Naive thymus-derived CD8-positive, alpha-beta T cell (primary cell): ENCODE measurements at places on chromosomes 5 and 9. TPM values are rescaled to one million over a fixed set of nuclear protein-coding genes. Genes with fewer than 3 reads are reported as not detected.

GRCh38 chr5:78758169-78758839, 109.7 kb upstream of the LHFPL2 start:
- peaks cover 40% of the 10 kb centered on the region for H3K4me1 ChIP-seq
- H3K36me3 ChIP-seq = no peaks in the 10 kb centered on the region
- H3K4me3 ChIP-seq = no peak overlapping the region
- no peak for DNase-seq

DNA sequence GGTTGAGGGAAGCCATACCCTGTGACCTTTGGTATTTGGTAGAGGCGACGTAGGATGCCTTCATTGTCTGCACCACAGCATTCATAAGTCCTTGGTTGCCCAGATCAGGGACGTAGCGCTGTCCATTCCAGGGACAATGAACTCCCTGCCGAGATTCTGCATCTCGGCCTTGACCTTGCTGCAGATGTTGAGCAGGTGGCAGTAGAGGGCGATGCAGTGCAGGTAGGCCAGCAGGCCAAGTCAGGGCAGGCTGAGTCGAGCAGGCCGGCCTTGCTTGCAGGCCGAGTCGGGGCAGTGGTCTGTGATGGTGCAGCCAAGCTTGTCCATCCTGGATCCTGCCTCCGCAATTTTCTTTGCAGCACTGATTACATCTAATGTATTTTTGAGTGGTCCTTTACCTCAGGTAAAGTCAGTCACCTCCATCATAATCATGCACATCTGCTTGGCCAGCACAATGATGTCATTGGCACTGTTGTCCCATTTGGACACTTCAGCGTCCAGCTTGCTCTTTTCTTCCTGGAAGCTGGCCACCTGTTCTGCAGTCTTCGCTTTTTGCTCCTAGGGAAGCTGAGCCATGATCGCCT, 93.4 kb upstream of the CCDC112 start:
- H3K4me3 ChIP-seq = no peak overlapping the region
- H3K27me3 ChIP-seq = no peaks in the 10 kb centered on the region
- no peak overlapping the region for H3K27ac ChIP-seq
- DNase-seq = no peak

MSMP gene
- total RNA-seq = 1.7 TPM

DNA sequence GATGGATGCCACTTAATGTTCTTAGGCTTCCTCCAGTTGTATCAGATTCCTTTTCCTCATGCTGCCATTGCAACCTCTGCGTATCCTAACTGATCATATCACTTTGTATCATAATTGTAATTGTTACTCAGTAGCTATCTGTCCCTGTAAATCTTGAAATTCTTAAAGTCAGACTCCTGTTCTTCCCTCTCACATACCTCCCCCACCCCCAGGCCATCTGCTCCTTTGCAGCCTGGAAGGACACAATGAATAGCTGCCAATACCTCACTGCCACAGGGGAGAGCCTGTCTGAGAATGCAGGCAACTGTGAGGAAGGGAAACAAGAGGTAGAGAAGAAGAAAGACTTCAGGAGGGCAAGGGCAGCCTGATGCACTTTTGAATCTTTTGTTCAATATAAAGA, 228.5 kb downstream of the ENC1 start:
- DNase-seq = no peak
- peaks cover 16% of the 10 kb centered on the region for H3K27me3 ChIP-seq
- H3K27ac ChIP-seq = no peak overlapping the region
- H3K36me3 ChIP-seq = no peaks in the 10 kb centered on the region
- no peak overlapping the region for H3K4me3 ChIP-seq
- no peaks in the 10 kb centered on the region for H3K4me1 ChIP-seq

TMEM232 gene
- total RNA-seq = 1.4 TPM

GRCh38 chr9:20473515-20474013, 148.7 kb downstream of the MLLT3 start:
- no peaks in the 10 kb centered on the region for H3K27me3 ChIP-seq
- H3K4me1 ChIP-seq = peaks cover 49% of the 10 kb centered on the region

DNA sequence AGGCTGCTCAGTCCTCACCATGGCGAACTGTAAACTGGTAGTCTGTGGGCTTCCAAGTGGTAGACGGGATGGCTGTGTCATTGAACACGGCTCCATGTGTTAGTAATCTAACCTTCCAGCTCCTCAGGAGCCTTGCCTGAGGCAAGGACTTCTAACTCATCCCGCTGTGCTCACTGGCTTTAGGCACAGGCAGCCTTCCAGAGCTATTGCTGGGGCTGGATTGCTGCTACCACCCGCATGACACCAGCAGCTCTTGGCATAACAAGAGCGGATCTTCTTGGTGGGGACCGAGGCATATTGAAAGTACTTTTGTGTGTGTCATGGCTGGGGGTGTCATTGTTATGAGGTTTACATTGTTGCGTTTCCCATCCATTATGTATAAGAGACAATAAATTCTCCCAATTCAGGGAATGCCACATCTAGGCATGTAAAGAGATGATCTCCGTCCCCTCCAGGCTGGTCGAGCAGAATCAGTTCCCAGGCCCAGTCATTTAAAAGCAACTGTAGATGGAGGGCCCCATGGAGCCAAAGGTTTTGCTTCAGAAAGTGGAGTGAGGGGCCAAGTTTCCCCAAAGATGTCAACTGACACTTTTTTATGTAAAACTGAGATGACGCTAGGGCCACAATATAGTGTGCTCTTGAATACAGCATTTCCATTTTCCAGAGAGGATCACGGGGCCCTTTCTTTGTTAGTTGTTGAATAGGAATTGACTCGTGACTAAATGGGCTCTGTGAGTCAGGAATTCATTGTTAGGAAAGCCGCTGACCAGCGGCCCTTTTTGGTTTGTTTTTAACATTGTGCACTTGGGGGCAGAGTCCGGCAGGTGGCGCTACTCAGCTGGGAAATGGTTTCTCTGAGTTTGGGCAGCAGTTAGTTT, 759.5 kb downstream of the TAF11L14 start:
- no peak overlapping the region for H3K27ac ChIP-seq
- H3K27me3 ChIP-seq = no peaks in the 10 kb centered on the region
- no peaks in the 10 kb centered on the region for H3K4me1 ChIP-seq
